ENCODE measurements at places on chromosomes 4 and X.

DNA sequence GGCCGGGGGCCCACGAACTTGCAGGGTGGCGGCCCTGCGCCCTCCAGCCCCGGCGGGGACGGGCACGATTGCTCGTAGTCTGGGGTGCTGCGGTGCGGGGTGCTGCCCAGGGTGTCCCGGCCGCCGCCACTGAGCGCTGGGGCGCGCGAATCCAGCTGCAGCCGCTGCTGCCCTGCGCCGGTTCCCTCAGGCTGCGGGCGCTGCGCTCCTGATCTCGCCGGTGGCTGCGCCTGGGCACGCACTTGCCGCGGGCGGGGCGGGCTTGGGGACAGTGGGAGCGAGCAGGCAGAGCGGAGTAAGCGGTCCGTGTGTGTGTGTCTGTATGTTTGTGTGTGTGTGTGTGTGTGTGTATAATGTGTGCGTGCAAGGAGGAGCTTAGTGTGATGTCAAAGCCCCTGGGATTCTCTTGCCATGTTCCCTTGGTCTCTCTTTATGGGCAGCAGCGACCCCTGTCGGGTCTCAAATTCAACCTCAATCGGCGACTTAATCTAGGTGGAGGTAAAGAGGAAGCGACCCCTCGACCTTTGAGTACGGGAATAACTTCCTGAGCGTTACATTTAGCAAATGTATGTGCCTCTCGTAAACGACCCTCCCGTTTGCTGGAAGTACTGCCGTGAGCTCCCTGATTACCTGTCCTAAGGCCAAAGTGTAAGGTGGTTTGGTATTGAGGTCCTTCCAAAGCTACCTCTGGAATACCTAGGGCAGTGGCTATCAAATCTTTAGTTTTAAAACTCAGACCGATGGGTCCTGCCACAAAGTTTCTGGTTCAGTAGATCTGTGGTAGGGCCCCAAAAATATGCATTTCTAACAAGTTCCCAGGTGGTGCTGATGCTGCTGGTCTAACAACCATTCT, at the start of gene RNF150:
Gene RNF150, minus strand, starts transcription at position 324 of the 853 bp plus-strand sequence.
- DNase-seq = peak; percentile 61

- no peak for DNase-seq
These were observed 23.7 kb downstream of the FAT1 start for GRCh38 chr4:186699881-186700397.

GRCh38 chr4:168886351-168886750, 123.7 kb downstream of the CBR4 start:
- no peak for DNase-seq

DNA sequence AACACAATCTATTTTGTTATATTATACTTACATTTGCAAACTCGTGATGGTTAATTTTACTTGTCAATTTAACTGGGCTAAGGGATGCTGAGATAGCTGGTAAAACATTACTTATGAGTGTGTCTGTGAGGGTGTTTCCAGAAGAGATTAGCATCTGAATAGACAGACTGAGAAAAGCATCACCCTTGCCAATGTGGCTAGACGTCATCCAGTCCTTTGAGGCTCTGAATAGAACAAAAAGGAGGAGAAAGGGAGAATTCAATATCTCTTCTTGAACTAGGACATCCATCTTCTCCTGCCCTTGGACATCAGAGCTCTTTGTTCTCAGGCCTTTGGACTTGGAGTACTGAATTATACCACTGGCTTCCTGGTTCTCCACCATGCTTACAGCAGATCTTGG, 154.6 kb downstream of the EPHA5 start:
- no peak for DNase-seq

- DNase-seq = no peak
These were observed 22.0 kb downstream of the DHRSX start for GRCh38 chrX:2478546-2479419.

DNA sequence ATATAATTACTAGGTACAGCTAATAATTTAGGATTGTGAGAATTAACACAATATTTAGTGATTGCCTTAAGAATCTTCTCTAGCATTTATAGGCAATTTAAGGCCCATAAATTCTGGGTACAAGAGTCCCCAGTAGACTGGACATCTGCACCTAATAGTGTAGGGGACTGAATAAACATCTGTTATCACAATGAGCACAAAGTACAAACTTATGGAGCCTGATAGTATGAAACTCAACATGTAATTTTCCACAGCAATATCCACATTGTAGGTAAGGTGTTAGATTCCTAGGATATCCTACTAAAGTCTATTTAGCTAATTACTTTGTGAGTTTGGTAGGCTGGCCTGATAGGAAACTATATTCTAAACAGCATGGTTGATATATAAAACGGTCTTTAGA, 178.3 kb downstream of the FAM13A start:
- DNase-seq = no peak

DNA sequence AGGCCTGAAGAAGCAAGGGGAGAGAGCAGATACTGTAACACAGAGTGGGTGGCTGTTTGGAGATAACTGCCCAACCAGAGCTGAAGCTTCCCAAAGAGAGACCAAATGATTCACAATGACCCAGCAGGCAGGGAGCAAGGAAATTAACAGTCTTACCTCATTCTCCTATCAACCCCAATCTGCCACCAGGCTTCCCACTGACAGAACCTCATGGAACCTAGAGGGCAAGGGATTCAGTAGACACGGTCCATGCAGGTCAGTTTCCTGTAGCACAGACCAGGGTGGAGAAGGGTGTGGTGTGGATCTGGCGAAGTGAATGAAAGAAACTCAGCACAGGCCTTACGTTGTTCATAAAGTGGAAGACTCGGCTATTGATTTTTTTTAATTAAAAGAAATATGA, 60.7 kb upstream of the ALB start:
- DNase-seq = no peak

DNA sequence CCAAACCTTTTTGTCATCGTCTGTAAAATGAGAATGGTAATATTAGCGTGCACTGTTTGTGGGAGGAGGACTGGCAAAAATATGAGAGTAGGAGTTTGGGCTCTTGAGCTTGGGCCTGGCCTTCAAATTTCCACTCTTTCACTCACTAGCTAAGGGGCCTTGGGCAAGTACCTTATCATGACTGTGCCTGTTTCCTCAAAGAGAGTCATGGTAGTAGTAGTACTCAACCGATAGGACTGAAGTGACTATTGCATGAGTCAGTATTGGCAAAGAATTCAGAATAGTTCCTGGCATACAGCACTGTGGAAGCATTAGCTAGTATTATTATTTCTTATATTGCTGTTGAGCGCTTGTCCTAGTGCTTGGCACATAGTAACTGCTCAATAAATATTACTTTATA, 16.0 kb upstream of the RBM3 start:
- DNase-seq = no peak

GRCh38 chr4:122293374-122294365, 85.1 kb upstream of the ADAD1 start:
- DNase-seq = no peak

- peak; percentile 80 for DNase-seq
These were observed 11.7 kb upstream of the GAGE10 start for GRCh38 chrX:49291615-49292337.

GRCh38 chr4:78244705-78245485, 187.8 kb downstream of the FRAS1 start:
- DNase-seq = no peak

DNA sequence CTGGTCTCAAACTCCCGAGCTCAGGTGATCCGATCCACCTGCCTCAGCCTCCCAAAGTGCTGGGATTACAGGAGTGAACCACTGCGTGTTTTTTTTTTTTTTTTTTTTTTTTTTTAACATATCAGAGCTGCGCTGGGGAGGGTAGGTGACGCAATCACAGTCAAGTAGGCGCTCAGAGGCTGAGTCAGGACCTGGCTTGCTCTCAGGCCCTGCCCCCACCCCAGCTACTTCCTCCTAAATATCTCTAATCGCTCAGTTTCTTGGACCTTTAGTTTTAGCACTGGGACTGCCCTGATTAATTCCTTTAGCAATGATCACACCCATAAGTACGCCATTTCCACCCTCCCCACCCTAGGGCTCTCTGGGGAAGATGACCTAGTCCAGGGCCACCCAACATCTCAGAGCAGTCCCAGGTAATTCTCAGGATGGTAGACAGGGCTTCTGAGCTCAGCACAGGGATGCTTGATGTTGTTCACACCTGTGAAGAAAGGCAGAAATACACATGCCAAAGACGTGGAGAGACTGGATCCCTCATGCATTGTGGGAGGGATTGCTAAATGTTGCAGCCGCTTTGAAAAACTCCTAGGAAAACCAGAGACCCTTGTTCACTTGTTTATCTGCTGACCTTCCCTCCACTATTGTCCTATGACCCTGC, 50.2 kb downstream of the DDX3X start:
- peak; percentile 59 for DNase-seq

DNA sequence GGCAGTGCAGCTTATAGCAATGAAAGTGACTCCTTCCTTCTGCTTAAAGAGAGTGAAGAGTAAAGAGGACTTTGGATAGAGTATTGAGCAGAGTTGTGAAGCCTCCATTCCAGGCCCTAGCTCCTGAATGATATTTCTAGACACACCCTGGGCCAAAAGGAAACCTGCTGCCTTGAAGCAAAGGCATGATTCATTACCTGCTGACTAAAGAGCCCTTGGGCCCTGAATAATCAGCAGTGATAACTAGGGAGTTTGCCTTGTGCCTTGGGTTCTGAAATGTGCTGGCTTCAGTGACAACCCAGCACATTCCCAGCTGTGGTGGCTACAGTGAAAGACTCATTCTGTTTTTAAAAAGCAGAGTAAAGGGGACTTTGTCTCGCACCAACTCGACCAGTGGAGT, 49.2 kb downstream of the STPG2 start:
- no peak for DNase-seq

GRCh38 chr4:112931001-112931400, 118.5 kb upstream of the ANK2 start:
- no peak for DNase-seq

DNA sequence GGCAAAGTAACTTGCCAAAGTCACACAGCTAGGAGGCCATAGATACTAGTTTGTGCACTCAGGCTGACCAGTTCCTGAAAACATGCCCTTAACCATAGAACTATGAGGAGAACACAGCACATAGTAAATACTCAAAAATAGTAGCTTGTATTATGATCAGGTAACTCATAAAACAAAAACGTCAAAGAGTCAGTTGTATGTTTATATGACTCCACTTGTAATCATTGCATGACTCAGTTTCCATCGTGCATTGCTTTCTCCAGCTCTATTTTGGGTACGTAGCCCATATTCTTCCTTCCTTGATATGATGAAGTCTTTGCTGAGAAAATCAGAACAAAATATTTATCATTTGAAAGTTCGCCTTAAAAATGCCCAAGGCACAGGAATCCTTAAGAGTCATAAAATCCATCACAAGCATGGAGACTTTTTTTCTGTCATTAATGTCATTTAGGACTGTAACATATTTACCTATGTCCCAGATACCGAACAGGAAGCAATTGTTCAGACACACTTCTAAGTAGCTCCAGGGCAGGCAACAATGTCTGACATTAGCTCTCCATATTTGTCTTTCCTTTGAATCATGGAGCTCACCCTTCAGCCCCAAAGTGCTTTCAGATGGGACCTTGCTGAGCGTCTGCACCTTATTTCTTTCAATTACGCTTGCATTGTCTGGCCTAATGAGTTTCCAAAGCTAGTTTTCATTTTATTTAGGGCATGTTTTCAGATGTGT, 11.2 kb upstream of the MID1 start:
- no peak for DNase-seq

GRCh38 chr4:95552942-95553550, 4.3 kb upstream of the UNC5C start:
- DNase-seq = no peak

- no peak for DNase-seq
These were observed 86.4 kb downstream of the SHISA3 start for GRCh38 chr4:42483426-42484379.

GRCh38 chr4:117893207-117893606, 141.1 kb upstream of the NDST3 start:
- DNase-seq = no peak

GRCh38 chr4:189828081-189828697, 112.5 kb upstream of the FRG1 start:
- DNase-seq = no peak

DNA sequence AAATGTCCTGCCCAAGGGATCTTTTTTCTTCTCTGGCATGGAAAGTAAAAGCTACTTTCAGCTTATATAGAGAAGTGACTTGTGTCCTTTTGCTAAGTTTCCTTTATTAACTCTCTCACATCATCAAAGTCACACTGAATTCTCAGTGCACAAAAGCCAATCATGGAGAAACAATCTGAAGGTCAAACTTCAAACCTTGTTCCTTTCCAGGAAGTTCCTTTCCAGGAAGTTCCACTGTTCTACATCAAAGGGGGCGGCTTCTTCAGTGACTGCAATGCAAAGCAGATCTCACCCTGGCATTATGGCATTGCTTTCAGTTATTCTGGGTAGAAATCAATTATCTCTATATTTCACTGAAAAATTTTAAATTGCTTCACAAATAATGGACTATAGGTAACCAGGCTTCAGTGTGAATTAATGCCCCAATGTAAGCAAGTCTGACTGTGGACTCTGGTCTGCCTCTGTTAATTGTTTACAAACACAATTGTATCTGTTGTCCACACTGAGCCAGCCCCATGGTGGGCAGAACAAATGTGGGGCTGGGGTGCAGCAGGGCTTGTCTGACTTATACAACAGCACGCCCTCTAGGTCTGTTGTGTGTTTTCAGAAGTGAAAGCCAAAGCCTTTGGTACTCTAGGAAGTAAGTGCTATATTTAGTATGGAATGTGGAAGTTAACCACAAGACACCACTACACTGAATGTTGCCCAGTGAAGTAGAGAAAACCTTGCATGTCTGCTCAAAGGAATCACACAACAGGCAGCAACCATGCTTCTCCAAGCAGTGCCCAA, 98.8 kb downstream of the CDS1 start:
- no peak for DNase-seq

DNA sequence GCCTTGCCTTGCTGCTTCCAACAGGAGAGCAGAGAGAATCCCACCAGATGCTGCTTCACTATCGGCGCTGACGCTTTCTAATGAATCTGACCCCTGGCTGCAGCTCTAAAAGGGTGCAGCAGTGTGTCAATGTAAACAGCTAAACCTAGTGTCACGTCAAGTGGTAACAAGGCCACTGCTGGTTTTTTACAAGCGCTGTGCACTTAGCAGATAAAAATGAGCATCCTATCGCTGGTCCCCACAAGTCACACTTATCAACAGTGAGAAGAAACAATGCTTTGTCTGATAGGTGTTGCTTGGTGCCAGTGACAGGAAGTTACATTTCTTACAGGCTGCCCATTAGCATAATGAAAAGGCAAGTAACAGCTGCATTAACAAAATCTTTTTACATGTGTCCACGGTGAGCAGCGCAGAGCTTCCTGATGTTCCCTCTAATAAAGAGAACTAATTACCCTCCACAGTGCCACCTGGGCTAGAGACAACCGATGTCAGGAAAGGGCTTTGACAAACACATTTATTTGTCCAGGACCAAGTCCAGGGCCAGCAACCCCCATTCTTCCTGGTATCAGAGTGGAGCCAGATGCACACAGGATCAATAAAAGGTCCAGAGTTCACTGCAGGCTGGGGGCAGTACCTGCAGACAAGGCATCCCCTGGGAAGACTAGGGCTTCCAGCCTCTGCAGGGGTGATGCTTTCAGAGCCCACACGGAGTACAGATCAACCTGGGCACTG, 176.0 kb downstream of the MGST2 start:
- no peak for DNase-seq

GRCh38 chr4:153409924-153410501, 56.1 kb upstream of the TMEM131L start:
- no peak for DNase-seq

GRCh38 chr4:150997141-150997540, 17.9 kb downstream of the LRBA start:
- no peak for DNase-seq

Data from activated T-cell treated with anti-CD3 and anti-CD28 coated beads, Interleukin-2, amount 50 U/mL, for 24 hours (primary cell).